CD4-positive, alpha-beta memory T cell (primary cell): ENCODE measurements at places on chromosomes 12 and 14.

DNA sequence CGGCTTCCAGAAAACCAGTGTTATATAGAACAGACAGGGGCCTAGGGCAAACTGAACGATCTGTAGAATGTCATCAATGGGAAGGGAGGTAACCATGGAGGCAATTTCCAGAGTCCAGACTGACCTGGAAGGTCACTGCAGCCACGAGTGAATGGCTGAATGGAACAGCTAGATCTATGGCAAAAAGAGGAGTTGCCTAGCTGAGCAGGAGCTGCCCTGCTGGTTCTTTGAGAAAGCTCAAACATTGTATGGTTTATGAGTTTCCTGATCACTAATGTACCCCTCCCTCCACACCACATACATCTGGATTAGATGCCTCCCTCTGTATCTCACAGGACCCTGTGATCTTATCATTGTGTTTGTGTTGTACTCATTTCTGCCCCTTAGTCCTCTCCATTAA lies 1.0 kb upstream of the RERG start:
- no peak for DNase-seq

DNA sequence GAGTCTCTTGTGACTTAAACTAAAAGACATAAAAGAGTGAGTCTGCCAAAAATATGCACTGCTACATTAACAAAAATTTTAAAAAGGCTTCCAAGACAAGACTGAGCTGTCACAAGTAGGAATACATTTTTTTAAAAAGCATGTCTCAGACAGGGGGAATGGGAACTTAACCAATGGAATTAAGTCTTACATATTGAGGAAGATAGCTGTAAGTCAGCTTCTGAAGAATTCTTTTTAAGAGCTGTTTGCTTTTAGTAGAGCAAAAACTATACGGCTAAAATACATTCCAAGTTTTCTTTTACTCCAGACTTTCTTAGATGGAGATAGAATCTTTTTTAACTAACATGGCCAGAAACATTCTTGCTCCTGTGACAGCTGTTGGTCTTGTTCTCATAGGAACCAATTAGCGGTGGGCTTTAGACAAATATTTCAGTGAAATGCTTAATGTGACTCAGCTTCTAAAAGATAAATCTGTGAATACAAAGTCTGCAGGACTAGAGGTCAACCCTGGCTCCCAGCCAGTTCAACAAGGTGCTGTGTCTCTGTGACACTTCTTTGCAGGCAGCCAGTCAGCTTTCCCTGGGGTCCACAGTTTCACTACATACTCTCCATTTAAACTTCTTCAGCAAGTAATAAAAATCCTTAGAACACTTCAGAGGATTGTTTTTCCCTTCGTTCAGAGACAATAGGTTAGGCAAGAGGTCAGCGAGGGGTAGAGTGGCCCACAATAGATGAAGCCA lies 187.6 kb downstream of the NAV3 start:
- no peak for DNase-seq

DNA sequence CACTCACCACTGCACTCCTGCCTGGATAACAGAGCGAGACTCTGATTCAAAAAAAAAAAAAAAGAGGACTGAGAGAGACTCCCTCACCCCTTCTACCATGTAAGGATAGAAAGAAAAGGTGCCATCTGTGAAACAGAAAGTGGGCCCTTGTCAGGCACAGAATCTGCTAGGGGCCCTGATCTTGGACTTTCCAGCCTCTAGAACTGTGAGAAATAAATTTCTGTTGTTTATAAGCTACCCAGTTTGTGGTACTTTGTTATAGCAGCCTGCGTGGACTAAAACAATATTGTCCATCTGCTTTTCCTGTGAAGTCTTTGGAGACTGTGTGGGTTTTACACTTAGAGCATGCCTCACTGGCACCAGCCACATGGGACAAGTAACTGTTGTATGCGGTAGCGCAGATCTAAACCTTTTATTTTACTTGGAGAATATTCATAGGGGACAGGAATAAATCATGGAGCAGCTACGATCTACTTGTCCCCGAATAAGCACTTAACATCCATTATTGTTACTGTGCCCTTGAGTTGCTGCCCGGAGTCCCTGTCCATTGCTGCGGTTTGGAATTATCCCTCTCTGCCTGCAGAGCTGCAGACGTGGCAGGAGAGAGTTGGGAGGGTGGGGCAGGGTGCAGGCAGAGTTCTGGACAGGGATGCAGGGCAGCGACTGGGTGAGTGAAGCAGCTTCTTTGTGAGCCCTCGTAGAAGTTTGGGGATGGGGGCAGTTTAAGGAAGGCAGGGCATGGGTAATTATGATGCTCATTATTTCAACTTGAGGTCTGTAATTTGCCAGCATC lies 52.4 kb upstream of the STON2 start:
- no peak for DNase-seq

DNA sequence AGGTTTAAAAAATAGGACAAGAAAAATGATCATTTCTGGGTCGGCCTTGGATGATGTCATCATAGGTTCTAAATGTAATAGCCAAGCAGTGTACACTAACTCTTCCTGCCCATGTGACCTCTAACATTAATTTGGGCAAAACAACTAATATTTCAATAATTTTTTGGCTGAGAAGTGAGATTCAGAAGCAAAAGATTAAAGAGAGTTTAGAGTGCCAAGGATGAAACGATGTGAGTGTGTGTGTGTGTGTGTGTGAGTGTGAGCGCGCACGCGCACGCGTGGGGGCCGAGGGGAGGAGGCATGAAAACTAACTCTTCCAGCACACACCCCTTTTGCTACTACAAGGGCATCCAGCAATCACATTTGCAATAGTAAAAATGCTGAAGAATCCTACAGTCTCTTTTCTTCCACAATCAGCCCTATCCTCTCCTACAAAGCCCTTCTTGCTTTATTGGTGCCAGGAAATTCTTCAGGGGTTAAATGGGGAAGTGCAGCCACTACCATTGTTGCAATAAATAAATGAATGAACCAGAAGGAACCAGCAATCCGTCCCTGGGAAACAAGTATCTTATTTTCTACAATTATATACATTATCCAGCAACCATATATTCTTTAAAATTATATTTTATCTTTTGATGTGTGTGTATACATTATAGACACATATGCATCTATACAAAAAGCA lies 52.9 kb downstream of the PEBP1 start:
- no peak for DNase-seq
